ENCODE measurements at places on chromosomes 2 and 18.

DNA sequence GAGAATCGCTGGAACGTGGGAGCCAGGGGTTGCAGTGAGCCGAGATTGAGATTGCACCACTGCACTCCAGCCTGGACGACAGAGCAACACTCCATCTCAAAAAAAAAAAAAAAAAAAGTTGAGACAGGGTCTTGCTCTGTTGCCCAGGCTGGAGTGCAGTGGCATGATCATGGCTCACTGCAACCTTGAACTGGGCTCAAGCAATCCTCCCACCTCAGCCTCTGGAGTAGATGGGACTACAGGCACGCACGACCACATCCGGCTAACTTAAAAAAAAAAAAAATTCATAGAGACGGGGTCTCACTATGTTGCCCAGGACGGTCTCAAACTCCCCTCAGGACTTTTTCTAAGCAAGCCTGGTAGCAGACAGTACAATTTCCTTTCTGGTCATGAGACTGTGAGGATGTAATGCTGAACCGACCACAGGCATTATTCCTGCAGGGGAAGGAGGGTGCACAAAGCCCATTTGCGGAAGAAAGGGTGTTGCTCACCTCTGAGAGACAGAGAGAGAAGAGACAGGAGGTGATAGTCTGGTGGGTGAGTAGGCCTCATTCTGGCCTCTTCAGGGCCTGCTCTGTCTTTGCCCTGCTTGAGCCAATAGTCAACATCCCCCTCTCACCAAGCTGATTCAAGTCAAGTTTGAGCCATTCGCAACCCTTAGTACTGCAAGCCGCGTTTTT lies 205.3 kb downstream of the ZFP36L2 start:
- DNase-seq, result no peak

DNA sequence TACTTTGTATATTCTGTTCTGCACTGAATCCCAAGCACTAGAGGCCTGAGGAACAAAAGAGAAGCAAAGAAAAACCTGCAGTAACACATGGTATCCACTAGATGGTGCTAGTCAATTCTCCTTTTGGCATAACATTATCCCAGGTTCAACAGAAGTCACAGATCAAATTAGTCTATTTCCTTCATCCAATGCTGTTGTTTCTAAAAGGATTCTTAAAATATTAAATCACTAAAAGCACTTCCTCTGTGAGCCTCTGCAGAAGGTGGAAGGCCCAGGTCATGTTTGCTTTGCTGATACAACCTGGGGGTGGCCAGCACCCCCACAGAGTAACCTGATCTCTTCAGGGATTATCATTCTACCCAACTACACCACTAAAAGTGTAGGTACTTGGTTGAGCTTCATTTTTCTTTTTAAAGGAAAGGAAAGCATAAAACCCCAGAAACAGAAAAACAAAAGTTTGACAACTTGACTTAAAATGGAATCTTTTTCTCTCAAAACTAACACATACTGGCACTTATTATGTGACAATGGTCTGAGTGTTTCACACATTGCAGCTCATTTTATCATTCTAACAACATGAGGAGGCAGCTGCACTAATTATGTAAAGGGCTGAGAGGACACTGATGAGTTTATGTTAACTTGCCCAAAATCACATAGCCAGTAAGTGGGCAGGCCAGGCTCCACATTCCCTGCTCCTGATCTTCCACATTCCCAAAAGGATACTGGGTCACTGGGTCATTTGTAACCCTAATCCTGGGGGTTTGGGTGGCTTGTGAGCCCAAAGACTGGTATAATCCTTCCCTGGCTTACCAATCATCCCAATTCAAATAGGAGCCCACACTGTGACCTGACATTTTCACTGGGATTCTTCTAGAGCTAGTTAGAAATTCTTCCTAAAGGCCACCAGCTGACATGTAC lies 66.8 kb upstream of the DNER start:
- no peak for DNase-seq

DNA sequence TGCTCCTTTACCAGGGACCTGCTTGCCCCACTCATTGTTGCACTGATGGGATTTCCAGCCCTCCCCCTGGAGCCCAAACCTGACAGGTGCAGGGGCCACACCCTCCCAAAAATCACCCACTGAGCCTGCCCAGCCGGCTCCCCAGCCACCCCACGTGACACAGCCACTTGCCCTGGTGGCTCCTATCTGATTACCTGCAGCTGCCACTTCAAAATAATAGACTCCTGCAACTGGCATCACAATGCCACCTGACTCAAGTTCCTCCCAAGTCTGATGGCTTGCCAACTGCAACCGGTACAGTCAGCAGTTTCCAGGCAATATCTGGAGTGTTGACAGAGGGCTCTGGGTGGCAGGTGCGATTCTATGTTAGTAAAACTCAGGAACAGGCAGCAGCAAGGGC lies 66.2 kb downstream of the CRACDL start:
- no peak for DNase-seq

GRCh38 chr2:20588918-20589871 lies 61.7 kb downstream of the HS1BP3 start:
- no peak for DNase-seq

GRCh38 chr2:35447215-35447614 lies 908.4 kb upstream of the CRIM1 start:
- no peak for DNase-seq

GRCh38 chr2:130729322-130730299 lies 741 bp downstream of the GPR148 start:
- DNase-seq, result no peak

Data from T-helper 22 cell (primary cell).